ENCODE measurements at places on chromosomes 6 and 20. TPM values are rescaled to one million over a fixed set of nuclear protein-coding genes. Genes with fewer than 3 reads are reported as not detected.

Gene PPP1R14C
- total RNA-seq, result 3.7 TPM

Gene ADGRB3
- not detected for total RNA-seq

Gene SLC35F1
- 0.02 TPM for total RNA-seq

Gene BMP2
- 0.33 TPM for total RNA-seq

Gene SASH1
- total RNA-seq, result 3.0 TPM

Gene MTG2
- 27.8 TPM for total RNA-seq

Gene CFAP61
- 0.44 TPM for total RNA-seq

Gene TFAP2B
- not detected for total RNA-seq

Data from A549 treated with dexamethasone at 1 μM for 4 hours (cell line).